ENCODE measurements at places on chromosomes 2 and 18.

DNA sequence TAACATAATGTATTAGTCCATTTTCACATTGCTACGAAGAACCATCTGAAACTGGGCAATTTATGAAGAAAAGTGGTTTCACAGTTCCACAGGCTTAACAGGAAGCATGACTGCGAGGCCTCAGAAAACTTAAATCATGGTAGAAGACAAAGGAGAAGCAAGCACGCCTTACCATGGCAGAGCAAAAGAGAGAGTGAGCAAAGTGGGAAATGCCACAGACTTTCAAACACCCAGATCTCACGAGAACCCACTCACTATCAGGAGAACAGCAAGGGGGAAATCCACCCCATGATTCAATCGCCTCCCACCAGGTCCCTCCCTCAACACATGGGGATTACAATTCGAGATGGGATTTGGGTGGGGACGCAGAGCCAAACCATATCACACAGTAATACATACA is 22.5 kb downstream of the PIGN start:
- DNase-seq: no peak

GRCh38 chr2:158773121-158773520 is 22.0 kb upstream of the DAPL1 start:
- DNase-seq: peak; percentile 27

- DNase-seq: no peak
These were observed 35.1 kb downstream of the PMS1 start for GRCh38 chr2:189819297-189819704.

DNA sequence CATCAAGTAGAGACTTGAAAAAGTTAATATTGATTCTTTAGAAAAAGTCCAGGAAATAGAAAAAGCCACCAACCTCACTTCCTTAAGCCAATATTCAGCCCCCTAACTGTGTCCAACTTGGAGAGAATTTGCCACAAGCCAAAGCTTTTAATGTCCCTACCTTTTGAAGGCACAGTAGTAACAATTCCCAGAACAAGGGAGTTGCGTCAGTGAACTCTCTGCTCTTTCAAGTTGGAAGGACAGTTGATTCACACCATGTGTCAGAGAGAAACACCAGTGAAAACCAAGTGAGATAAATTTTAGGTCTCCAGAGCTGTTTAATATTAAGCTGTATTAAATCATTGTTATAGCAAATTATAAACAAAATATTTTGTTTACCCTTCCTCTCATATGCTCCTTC is 66.1 kb downstream of the EXOC6B start:
- DNase-seq: no peak

DNA sequence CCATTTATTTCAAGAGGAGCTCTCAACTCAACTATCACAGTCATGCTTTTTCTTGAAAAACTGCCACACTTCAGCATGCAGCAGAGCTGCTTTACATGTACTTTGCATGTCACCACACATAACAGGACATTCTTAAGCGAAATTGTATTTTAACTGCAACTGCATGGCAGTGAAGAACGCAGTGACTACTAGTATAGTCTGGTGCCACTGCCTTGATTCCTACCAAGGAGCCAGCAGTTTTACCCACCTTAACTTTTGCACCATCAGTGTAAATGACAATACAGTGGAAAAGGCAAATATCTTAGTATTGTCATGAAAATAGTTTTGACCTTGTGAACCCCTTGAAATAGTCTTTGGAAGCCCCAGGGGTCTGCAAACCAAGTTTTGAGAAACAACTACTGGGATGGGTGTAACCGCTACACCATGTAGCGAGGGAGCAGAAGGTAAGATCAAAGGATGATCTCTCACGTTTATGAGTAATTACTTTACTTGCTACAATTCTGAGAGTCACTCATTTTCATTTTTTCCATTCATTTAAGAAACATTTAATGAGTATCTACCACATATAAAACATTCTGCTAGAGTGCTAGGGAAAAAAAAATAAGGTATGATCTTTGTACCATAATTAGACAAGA is 32.3 kb upstream of the MPP4 start:
- no peak for DNase-seq

DNA sequence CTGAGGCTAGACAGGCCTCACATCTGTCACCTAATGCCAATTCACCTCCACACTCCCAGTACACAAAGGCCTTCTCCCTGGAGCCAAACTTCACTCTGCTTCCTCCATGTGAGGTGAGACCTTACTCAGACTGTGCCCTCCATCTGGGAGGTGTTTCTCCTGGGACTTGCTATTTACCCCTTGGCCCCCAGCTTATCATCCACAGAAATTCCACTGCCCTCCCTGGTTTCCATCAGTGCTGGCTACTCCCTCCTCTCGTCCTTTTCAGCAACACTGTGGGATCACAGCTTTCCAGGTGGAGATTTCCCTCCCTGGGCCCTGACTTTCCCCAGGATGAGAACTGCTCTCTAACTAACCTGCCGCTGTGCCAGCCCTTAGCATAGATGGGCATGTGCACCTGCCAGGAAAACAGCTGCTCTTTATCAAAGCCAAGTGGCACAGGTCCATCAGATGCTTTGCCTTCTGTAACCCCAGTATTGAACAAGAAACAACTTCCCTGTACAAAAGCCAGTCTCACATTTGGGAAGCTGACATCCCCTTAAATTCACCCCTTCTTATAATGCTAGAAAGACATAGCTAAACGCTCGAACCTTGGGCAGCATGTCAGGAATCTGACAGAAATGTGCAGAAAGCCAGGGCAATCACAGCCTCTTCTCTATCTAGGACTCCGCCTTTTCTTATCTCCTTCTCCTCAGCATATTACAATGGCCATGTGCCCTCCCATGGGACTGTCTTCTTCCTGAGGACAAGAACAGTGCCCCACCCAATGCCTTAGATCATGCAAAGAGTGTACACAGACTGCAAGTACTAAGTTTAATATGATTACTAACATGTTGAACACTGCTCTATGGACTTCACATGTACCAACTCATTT is 535.5 kb upstream of the ID2 start:
- no peak for DNase-seq

All from T1000 (cell line).